ENCODE measurements at places on chromosomes 12 and 14. TPM values are rescaled to one million over a fixed set of nuclear protein-coding genes. Genes with fewer than 3 reads are reported as not detected.

GRCh38 chr14:89428546-89429198 is 11.6 kb upstream of the FOXN3 start:
- no peaks in the 10 kb centered on the region for H3K4me1 ChIP-seq
- H3K27me3 ChIP-seq = peaks cover 17% of the 10 kb centered on the region
- no peak overlapping the region for H3K27ac ChIP-seq
- H3K36me3 ChIP-seq = no peaks in the 10 kb centered on the region

The APOF gene
- total RNA-seq = not detected

The SERPINA1 gene
- total RNA-seq = not detected

GRCh38 chr12:42296503-42297109 is 29.3 kb downstream of the ZCRB1 start:
- DNase-seq = no peak
- H3K27me3 ChIP-seq = no peaks in the 10 kb centered on the region
- H3K4me3 ChIP-seq = no peak overlapping the region
- no peak overlapping the region for H3K27ac ChIP-seq
- no peaks in the 10 kb centered on the region for H3K36me3 ChIP-seq

GRCh38 chr14:31419967-31420318 is 407 bp downstream of the HEATR5A start:
- no peaks in the 10 kb centered on the region for H3K27me3 ChIP-seq
- peak; percentile 86 for DNase-seq

GRCh38 chr12:69389831-69390230 is 30.3 kb downstream of the YEATS4 start:
- H3K36me3 ChIP-seq = no peaks in the 10 kb centered on the region
- H3K27me3 ChIP-seq = no peaks in the 10 kb centered on the region
- H3K4me3 ChIP-seq = no peak overlapping the region
- no peaks in the 10 kb centered on the region for H3K4me1 ChIP-seq
- no peak for DNase-seq

DNA sequence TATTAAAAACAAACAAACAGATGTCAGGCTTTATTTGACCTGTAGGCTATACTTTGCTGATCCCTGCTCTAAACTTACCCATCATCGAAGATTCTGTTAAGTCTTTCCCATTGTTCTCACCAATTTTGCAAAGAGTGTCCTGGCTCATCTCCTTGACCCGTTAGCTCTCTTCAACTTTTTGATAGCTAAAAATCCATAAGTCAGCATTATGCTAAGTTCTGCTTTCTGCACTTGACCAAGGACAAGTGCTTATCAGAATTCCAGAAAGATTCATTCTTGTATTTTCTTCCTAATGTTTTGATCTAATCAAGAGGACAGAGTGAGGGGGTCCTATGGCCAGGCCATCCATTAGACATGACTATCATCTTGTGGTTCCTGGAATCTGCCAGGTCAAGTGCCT is 503.5 kb downstream of the FUT8 start:
- H3K4me3 ChIP-seq = no peak overlapping the region
- H3K4me1 ChIP-seq = no peaks in the 10 kb centered on the region
- no peak overlapping the region for H3K27ac ChIP-seq
- no peaks in the 10 kb centered on the region for H3K36me3 ChIP-seq
- no peak for DNase-seq
- no peaks in the 10 kb centered on the region for H3K27me3 ChIP-seq

- H3K36me3 ChIP-seq = no peaks in the 10 kb centered on the region
- no peaks in the 10 kb centered on the region for H3K27me3 ChIP-seq
- no peak overlapping the region for H3K27ac ChIP-seq
- H3K4me3 ChIP-seq = no peak overlapping the region
- no peak for DNase-seq
These were observed 938.8 kb upstream of the FBXO33 start for GRCh38 chr14:40371011-40371410.

The SERPINA12 gene
- not detected for total RNA-seq

The FGF6 gene
- total RNA-seq = not detected

The ASCL1 gene
- total RNA-seq = not detected

The LRRC9 gene
- total RNA-seq = not detected

- no peaks in the 10 kb centered on the region for H3K4me1 ChIP-seq
- no peak for DNase-seq
- H3K36me3 ChIP-seq = no peaks in the 10 kb centered on the region
- peaks cover 88% of the 10 kb centered on the region for H3K27me3 ChIP-seq
These were observed 4.7 kb downstream of the PPP1R1A start for GRCh38 chr12:54583726-54584125.

DNA sequence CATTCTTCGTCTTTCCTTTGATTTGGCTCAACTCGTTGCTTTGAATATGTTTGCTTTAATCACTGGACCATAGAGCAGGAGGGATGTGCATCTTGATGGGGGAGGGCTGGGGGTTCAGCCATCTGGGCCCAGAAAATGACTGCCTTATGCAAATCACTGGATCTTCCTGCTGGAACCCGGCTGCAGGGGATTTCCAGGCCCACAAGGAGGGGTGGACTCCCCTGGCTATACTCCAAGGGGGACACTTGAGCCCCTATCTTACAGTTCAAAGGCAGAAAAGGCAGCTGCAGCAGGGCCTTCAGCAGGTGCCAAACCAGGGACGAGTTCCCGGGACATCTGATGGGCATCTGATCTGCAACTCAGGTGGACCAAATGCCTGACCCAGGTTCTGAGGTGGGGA is 122.5 kb downstream of the DICER1 start:
- peaks cover 26% of the 10 kb centered on the region for H3K27me3 ChIP-seq
- no peak overlapping the region for H3K4me3 ChIP-seq
- no peak overlapping the region for H3K27ac ChIP-seq

The DAO gene
- total RNA-seq = not detected

DNA sequence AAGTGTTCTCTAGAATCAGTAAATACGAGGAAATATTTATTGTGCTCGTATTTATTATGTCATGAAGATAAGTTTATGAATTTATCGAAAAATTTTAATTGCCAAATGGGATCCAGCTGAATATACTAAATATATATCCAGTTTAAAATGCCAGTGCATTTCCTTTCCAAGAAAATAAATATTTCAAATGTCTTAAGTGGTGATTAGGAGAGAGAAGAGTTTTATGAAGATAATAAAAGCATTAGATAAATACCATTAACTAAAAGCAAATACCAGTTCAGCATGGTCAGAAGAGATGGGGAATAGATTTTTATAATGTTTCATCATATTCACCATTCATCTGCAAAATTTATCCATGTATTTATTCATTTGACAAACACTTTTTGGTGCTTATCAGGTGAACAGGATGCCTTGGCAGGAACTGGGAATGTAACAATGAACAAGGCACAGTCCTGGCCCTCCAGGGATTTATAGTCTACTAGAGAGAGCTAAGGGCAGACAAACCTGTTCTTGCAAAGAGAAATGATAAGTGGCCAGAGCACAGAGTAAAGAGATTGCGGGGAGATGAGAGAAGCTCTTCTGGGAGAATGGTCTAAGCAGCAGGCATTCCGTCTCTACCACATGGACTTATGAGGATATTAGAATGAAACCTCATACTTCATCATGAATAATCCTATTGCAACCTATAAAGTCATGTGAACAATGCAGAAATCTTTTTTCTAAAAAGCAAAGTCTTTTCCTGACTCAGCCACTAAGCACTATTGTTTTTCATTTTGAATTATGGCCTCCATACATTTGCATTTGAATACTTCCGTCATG is 143.7 kb upstream of the ABCD2 start:
- H3K36me3 ChIP-seq = no peaks in the 10 kb centered on the region
- H3K27me3 ChIP-seq = no peaks in the 10 kb centered on the region
- H3K27ac ChIP-seq = no peak overlapping the region
- DNase-seq = no peak
- no peaks in the 10 kb centered on the region for H3K4me1 ChIP-seq
- no peak overlapping the region for H3K4me3 ChIP-seq

Data from PC-9 (cell line).